ENCODE measurements at places on chromosomes 11 and 22. TPM values are rescaled to one million over a fixed set of nuclear protein-coding genes. Genes with fewer than 3 reads are reported as not detected.

DNA sequence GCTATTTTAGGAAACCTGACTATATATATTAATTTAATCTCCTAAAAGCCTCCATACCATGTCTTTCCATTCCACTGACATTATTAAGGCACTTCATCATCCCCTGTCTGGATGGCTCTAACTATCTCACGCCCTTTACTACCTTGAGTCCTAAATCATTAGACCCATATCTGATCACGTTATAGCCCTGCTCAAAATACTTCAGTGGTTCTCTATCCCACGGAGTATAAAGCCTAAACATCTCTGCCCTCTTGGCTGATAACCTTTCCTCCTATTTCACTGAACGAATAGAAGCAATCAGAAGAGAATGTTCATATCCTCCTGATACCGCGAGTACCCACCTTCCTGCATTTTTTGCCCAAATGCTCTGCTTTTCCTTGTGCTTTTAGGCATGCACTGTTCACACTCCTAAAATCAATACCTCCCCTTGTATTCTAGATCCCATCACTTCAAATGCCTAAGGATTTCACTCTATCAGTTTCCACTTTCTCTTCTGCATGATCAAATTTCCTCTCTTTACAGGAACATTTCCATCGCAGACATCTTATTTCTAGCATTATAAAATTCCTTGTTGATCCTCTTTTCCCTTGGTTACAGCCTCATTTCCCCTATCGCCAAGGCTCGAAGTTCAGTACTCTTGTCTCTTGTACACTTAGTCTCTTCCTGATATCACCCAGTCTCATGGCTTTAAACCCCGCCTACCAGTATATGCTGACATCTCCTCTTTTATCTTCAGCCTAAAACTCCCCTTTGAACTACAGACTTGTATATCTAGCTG, 45.0 kb upstream of the BIRC3 start:
- no peak for DNase-seq

GRCh38 chr11:96579656-96580055, 189.8 kb downstream of the JRKL start:
- no peak for DNase-seq

GRCh38 chr11:131327421-131327820, 43.0 kb upstream of the NTM start:
- no peak for DNase-seq

Gene VPREB1
- not detected for polyA plus RNA-seq

DNA sequence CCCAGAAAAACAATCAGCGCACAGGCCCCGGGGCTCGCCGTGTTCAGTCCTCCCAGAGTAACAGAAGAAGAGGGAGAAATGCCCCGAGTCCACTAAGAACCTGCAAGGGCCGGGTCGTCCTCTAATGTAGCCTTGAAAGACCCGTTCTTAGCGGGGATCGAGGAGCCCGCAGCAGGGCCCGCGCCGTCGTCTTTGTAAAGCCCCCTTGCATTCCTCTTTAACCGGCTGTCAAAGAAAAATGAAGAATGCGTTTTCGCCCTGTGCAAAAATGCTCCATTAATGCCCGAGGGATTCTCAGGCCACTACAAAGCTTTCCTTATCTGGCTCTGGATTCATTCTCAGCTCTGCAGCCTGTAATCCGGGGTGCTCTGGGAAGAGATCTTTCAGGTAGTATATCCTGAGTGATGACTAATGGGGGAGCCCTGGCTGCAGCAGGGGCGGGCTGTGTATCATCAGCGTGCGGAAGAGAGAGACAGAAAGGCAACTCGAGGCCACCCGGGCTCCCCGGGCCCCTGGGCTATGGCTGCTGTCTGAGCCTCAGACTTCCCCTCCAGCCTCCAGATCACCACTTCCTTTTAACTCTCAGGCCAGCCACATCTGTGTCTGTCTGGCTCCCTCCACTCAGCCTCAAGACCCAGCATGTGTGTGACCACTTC, 78.2 kb downstream of the FBLN1 start:
- DNase-seq, result no peak

- DNase-seq, result no peak
These were observed 397 bp downstream of the OR52N2 start for GRCh38 chr11:5809122-5809519.

Gene LRRC32
- polyA plus RNA-seq, result 46.4 TPM

DNA sequence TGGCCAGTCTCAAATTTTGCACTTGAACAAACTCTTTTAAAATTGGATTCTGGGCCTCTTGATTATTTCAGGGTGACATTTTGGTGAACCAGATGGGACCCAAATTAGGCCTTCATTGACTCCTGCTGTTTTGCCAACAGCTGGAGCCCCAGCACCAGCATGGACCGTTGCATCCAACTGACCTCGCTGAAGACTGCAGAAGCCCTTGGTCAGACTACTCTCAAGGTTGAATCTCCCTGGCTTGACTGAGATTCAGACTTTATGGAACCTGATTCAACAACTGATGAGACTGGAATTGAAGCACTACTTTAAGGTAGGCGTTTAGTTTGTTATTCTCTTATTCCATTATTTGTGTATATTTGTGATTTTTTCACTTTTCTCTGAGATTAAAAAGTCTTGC, 41.7 kb downstream of the NARS2 start:
- no peak for DNase-seq

DNA sequence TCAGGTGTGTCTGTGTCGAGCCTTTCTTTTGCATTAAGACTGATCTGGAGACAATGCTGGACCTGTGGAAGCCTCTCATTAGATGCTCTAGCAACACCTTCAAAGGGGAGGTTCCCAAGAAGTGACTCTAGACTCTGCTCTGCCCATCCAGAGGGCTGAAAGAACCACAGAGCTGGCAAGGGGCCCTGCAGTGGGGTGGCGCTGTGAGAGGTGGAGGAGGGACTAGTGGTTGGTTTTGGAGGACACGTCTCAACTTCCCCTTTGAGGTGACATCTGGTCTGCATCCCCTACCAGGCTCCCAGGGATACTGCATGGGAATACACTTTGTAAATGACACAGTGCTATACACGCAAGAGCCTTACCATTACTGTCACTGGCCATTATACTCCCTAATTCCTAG, 34.2 kb upstream of the SYT13 start:
- DNase-seq, result no peak

Gene SUSD2
- 2.7 TPM for polyA plus RNA-seq

Gene FJX1
- polyA plus RNA-seq, result 0.61 TPM

Gene CNIH2
- not detected for polyA plus RNA-seq

Gene GLB1L2
- 0.42 TPM for polyA plus RNA-seq

DNA sequence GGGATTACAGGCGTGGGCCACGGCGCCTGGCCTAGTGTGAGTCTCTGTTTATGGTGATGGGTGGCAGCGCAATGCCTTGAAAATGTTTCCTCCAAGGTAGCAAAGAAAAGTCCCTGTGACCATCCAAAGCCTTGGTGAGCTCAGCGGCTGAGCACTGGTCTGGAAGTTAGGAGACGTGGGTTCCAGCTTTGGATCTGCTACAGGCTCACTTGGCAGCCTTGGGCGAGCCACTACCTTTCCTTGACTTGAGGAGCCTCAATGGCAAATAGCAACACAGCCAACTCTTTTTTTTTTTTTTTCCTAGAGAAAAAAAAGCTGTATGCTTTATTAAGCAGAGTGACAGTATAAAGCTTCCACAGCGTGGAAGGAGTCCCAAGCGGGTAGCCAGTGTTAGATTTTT, 61.3 kb upstream of the RASD2 start:
- no peak for DNase-seq

DNA sequence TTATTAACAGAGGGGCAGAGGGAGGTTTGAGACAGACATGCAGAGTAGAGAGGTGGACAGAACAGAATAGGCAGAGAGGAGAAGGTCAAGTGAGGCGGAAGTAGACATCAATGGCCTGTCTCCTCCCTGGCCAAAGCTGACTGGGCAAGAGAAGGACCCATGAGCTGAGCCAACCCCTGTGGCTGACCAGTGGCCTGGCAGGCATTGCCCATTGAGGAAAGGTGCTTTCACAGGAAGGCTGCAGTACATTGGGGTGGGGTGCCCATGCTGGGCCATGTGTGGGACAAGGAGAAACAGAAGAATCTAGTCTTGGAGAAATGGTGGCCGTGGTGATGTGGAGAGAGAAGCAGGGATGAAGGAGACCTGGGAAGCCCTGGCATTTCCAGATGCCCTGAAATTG, 76.0 kb downstream of the MYEOV start:
- no peak for DNase-seq

Gene KMT2A
- polyA plus RNA-seq, result 9.9 TPM

DNA sequence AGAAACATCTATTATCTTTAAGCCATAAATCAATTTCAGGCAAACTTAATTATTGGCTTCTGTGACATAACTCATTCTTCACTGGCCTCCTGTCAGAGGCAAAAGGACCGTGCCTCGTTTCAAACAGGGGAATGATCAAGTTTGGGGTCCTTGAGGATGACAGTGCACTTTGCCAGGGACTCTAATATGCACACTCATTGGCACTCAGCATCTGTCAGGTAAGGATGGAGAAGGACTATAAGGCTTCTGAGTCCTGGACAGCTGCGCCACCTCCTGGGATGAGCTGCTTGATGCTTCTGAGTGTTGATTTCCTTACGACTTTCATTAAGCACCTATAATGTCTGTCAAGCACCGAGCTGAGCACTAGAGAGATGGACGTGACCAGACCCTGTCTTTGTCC, 20.2 kb downstream of the BPIFC start:
- DNase-seq, result no peak

Gene LMNTD2
- 0.53 TPM for polyA plus RNA-seq

- DNase-seq, result no peak
These were observed 3.6 kb upstream of the CSNK1E start for GRCh38 chr22:38320605-38321402.

GRCh38 chr11:12090061-12090591, 20.3 kb upstream of the MICAL2 start:
- DNase-seq, result no peak

Gene GTF2H1
- 31.2 TPM for polyA plus RNA-seq

Gene CSTF3
- polyA plus RNA-seq, result 23.6 TPM

Gene NCF4
- 3.4 TPM for polyA plus RNA-seq

DNA sequence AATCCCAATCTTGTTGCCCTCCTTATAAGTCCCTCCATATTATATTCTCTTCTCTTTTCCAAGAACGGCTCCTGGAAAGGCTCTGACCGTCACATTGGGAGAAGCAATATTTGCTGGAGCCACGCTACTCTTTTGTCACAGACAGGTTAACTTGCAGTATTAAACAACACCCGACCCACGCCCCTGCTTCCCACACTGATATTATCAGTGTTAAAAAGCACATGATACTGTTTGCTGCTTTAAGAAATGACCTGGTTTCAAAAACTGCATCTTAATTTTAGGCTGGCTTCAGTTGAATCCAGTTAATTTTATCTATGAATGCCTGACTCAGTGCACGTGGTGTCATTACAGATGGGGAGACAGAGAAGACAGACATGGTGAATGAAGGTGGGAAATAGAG, 3.1 kb downstream of the FLI1 start:
- DNase-seq, result no peak

Gene OR4C16
- polyA plus RNA-seq, result not detected

- no peak for DNase-seq
These were observed at the start of gene LRRC10B for GRCh38 chr11:61507962-61508861. LRRC10B (plus strand) TSS chr11:61508749; CDS start chr11:61508999, 250 bp downstream.

DNA sequence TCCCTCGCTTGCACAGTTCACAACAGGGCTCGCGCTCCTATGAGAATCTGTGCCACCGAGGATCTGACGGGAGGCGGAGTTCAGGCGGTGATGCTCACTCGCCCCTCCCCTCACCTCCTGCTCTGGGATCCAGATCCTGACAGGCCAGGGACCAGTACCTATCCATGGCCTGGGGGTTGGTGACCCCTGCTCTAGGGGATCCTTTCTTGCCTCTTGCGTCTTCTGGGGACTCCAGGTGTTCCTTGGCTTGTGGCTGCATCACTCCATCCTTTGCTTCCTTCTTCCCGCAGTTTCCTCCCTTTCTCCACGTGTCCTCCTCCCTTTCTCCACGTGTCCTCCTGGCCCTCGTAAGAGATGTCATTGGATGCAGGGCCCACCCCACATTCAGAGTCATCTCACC, 30.6 kb upstream of the KRTAP5-7 start:
- no peak for DNase-seq

DNA sequence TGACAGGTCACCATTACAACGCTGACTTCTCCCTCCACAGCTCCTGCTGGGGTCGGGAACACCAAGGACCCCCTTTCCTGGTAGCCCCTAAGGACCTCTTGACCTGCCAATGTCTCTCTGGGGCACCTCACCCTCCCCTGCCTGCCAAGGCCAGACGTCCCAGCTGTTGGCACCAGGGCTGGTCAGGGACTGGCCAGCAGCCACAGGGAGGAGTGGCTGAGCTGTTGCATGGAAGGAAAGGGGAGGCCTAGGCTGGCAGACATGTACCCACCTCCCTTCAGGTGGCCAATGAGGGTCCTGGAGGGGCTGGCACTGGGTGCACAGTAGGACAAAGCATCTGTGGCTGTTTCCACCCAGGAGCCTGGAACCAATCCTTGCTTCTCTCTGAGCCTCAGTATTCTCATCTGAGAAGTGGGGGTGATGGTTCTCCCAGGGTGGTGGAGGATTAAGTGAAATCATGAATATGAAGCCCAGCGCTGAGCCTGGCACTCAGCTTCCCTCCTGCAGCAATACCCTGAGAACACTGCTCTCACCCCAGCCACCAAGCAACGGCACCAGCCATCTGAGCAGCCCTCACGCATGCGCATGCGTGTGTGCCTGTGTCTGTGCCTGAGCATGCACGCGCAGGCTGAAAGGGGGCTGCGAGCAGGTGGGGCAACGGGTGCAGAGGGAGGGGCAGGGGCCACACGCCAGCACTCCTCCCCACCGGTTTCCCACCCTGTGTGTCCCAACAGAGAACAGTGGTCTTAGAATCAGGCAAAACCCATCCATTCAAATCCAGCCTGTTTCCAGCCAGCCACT, 5.9 kb downstream of the KCNJ4 start:
- DNase-seq, result peak; percentile 78

- DNase-seq, result no peak
These were observed 1.2 kb upstream of the ASCL2 start for GRCh38 chr11:2271327-2272227.

Gene SPDYC
- polyA plus RNA-seq, result not detected

DNA sequence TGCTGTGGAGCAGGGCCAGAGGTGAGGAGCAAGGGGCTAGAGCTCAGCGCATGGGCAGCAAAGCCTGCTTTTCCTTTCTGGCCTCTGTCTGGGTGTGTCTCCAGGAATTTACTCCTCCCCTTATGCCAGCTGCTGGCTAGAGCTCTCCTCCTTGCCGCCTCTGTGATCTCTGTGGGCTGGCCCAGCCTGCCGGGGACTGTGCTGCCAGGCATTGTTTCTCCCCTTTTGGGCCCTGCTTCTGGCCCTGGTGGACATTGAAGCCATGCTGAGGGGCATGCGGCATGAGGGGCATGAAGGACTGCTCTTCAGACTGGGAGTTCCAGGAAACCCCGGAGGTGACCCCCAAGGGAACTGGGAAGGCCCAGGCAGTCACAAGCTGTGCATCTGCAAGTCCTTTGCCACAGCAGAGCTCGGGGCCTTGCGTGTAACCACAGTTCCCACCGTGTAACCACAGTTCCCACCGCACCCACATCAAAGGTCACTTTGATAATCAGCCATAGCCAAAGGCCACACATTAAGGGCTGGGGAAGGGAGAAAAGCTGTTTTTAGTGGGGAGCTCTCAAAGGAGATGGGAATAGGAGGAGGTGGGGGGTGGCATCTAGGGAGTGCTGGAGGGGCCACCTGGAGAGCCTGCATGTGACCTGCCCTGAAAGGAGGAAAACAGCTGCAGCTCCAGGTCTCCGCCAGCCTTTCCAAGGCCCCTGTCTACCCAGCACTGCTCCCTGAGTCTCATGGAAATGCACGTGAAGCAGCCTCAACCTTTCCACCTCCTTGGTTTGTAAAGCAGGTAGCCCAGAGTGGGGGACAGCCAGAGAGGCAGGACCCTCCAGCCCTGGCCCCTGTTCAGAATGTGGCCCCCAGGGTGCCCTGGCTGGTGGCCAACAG, 62.3 kb downstream of the PPFIBP2 start:
- DNase-seq, result no peak

GRCh38 chr11:125241104-125241503, 76.6 kb downstream of the PKNOX2 start:
- no peak for DNase-seq

GRCh38 chr11:109963101-109963500, 130.1 kb upstream of the ZC3H12C start:
- DNase-seq, result no peak

All from heart left ventricle (tissue), 16 donors.